ENCODE measurements at places on chromosomes 2 and 18. TPM values are rescaled to one million over a fixed set of nuclear protein-coding genes. Genes with fewer than 3 reads are reported as not detected.
A peak's percentile ranks its signal among the peaks of the same experiment; 100 is the strongest.

DNA sequence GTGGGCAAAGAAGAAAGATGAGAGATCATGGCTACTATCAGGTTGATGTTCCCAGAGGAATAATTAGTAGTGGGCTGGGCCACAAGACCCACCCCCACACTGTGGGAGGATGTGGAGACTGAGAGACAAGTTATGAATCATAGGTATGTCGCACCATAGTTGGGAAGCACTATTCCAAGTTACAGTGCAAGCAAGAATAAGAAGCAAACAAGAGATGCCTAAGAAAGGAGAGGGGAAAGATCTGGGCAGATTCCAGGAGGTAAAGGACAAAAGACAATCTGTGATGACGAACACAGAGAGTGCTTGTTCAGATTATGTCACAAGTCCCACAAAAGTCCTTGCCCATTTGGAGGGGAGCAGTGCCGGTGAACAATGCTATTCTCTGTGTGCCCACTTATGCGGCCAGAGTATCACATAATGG, 56.6 kb downstream of the FAM228A start:
- no peak for DNase-seq

TLK1 gene
- 26.8 TPM for total RNA-seq

GRCh38 chr2:126571403-126571802, 84.6 kb upstream of the GYPC start:
- no peak for DNase-seq

PTH2R gene
- not detected for total RNA-seq

IL36A gene
- not detected for total RNA-seq

DNA sequence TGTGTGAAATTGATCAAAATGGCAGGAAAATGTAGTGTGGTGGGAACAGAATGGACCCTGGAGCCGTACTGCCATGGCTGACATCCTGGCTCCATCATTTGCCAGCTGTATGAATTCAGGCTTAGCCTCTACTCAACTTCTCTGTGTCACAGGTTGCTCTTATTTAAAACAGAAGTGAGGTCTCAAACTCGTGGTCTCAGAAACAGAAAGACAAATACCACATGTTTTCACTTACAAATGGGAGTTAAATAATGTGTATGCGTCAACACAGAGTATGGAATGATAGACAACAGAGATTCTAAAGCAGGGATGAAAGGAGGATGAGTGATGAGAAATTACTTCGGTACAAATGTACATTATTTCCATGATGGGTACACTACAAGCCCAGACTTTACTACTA, 227.4 kb downstream of the DCC start:
- no peak for DNase-seq

- peak; percentile 62 for DNase-seq
These were observed 213.9 kb downstream of the TFCP2L1 start for GRCh38 chr2:121071034-121071504.

Measured in omental fat pad (tissue), 4 donors.